OCI-LY7 (cell line): ENCODE measurements at places on chromosomes 11 and 22. TPM values are rescaled to one million over a fixed set of nuclear protein-coding genes. Genes with fewer than 3 reads are reported as not detected.

Gene BCL2L13
- total RNA-seq = 38.3 and 41.3 TPM in 2 replicates

Gene P2RX3
- not detected in 2 replicates for total RNA-seq

DNA sequence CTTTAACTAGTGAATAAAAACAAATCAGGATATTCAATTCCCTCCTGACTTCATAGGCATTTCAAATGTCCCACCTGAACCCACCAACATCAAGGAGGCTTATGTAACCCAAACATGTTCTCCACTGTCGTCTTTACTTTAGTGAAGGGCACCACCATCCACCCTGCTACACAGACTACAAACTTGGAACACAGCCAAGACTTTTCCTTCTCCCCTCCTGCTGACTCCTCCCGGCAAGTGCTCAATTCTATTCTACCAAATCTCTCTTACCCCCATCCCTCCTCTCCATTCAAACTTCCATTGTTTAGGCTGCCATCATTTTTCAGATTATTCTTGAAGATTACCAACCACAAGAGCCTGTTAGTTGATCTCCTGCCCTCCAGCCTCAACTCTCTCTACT is 24.3 kb downstream of the SAAL1 start:
- DNase-seq = no peak

GRCh38 chr11:86518211-86518610 is 143.5 kb downstream of the CCDC81 start:
- no peak for DNase-seq

- no peak for DNase-seq
These were observed 921.7 kb upstream of the RAG2 start for GRCh38 chr11:37519781-37520180.

GRCh38 chr22:38947321-38948140 is 9.9 kb upstream of the APOBEC3A start:
- DNase-seq = no peak
